ENCODE measurements at places on chromosomes 6 and 20.

GRCh38 chr6:4510317-4510716, 265.9 kb upstream of the CDYL start:
- DNase-seq, result no peak

- DNase-seq, result no peak
Measured at GRCh38 chr6:167053895-167054530, 54.8 kb downstream of the CEP43 start.

GRCh38 chr20:59993736-59994430, 35.7 kb downstream of the CDH26 start:
- no peak for DNase-seq

DNA sequence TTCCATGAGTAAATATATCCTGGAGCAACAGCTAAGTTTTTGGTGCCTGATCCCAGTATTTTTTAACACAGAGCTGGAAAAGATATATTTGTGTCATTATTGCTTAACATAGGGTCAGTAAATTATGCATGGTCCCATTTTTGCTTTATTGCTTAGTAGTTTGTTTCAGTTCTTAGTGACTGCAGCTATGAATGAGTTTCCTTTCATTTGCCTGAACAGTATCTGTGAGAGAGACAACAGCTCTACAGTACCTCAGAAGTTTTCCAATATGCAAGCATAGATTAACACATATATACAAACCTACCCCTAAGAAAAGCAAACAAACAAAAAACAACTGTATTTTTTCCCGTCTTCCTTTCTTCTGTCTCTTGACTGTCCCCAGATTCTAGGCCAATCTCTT, 160.3 kb downstream of the MEI4 start:
- no peak for DNase-seq

GRCh38 chr20:47574616-47575364, 73.1 kb downstream of the NCOA3 start:
- DNase-seq, result peak; percentile 41

- no peak for DNase-seq
Measured at GRCh38 chr20:53382263-53382844, 211.3 kb downstream of the ZNF217 start.

DNA sequence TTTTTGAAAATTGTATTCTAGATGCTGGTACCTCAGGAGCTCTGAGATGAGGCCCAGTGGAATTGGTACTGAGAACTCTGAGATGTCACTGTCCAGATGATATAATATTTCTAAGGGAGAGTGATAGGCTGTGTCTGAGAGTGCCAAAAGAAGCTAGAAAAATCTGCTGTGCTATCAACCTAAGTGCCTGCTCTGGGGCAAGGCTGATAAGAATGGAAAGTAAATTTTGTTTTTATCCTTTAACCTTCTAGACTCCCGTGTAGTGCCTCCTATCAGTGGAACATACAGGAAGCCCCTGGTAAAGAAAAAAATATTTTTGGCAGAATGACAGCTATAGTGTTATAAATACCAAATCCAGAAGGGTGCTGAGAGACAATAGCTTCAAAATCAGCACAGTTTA, 348.2 kb downstream of the TFAP2B start:
- no peak for DNase-seq

Data from EH (cell line).